NCI-H2171 treated with DMSO at 0.1 percent for 48 hours (cell line): ENCODE measurements at places on chromosomes 1 and 21.

DNA sequence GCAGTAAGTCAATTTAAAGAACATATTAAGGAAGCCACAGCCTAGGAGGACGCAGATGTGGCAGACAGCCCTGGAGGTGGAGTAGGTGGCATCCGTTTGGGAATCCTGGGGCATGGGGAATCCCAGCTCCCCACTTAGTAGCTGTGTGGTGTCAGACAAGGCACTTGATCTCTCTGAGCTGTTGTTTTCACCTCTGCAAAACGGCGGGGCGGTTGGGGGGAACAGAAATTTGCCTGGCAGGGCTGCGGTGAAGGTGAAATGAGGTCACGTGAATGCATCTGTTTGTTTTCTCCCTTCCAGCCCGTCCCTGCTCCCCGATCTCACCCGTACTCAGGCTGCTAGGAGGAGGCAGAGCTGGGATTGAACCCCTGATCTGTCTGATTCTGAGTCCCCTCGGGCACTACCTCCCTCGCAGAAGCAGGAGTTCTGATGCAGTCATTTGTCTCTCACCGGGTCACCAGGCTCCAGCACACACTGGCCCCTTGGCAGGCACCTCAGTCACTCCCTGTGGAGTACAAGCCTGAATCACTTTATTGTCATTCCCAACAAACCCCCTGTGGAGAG lies 2.2 kb upstream of the LAPTM5 start:
- DNase-seq = no peak

GRCh38 chr1:62237950-62238374 lies 43.3 kb downstream of the L1TD1 start:
- no peak for DNase-seq

- peak; percentile 52 for DNase-seq
Observed at GRCh38 chr1:219174460-219175211, 958 bp downstream of the LYPLAL1 start.

GRCh38 chr1:209895709-209896108 lies 42.3 kb upstream of the SYT14 start:
- no peak for DNase-seq

- no peak for DNase-seq
Observed at GRCh38 chr21:46038871-46039397, 57.4 kb downstream of the COL6A1 start.

- no peak for DNase-seq
Observed at GRCh38 chr1:178684542-178685000, 40.5 kb upstream of the RALGPS2 start.

DNA sequence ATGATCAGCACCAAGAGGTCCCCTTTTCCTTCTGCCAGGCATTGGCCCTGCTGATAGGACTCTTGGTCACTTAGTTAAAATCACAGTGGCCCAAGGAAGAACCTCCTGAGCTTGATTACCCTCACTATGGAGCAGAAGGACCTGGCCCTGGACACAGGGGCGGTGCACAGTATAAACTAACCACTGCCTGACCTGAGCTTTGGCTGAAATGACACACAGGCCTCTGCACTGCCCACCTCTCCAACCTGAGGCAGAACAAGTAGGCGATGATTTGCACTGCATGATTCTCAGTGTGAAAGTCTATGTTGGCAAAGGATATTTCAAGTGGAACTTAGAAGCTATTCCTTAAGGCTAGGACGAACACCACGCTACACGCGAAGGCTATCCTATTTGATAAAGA lies 48.5 kb downstream of the CAPN2 start:
- DNase-seq = no peak

- DNase-seq = no peak
Observed at GRCh38 chr21:45836268-45836655, 145.3 kb upstream of the COL6A1 start.

DNA sequence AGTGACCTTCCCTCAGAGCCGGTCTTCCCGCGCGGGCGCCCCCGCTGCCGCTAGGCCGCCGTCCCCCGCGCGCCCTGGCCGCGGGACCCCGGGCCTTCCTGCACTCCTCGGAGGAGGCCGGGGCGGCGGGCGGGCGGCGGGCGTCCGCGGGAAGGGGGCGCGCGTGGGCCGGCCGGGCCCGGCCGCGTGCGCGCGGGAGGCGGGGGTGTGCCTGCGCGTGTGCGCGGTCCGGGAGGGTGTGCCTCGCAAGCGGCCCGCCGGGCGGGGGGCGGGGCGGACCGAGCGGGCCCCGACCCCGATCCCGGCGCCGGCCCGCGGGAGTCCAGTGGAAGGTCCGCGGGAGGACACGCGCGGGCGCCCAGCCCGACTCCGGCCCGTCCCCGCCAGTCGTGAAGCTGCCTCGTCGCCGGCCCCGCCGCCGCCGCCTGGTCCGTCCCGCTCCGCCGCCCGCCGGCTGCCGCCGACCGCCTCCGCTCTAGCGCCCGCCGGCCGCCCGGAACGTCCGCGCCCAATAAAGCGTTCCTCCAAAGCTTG lies 438 bp downstream of the MRPS6 start:
- no peak for DNase-seq

GRCh38 chr1:107748531-107748930 lies 216.4 kb downstream of the VAV3 start:
- DNase-seq = peak; percentile 64

DNA sequence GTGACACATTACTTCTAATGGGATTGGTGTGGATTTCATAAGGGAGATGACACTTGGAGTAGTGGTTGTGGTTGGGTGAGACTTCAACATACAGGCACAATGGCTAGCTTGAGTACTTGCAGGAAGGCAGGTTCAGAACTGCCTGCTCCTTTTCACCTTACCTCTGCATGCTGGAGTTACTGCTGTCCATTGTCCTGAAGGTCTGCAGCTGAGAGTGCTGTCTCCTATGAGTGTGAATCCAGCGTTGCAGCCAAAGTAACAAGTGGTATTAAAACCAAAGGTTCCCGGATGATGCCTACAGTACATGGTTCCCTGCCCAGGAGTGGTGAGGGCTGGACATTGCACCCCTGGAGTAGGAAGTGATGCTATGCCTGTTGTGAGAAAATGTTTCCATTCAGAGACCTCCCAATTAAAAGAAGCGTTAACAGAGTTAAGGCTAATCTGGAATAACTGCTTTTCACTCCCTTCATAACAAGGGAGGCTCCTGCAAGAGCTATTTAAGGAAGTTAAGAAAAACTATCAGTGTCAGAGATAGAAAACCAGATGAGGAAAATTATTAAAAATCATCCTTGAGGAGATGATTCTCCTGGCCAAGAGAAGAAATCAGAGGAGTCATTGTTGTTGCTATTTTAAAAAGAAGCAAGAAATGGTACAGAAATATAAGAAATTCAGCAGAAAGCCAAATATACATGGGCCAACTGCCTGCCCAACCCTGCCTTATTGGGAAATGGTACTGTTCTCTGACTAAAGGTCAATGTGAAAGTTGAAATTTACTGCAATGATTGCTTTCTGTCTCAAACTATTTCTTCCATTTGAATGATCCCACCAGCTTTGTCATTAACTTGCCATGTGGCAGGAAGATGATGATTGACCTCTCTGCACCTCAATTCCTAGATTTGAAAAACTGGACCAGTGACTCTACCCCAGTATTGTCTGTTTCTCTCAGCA lies 9.8 kb upstream of the F5 start:
- DNase-seq = no peak

- DNase-seq = no peak
Observed at GRCh38 chr1:73789965-73790364, 408.0 kb downstream of the LRRIQ3 start.

DNA sequence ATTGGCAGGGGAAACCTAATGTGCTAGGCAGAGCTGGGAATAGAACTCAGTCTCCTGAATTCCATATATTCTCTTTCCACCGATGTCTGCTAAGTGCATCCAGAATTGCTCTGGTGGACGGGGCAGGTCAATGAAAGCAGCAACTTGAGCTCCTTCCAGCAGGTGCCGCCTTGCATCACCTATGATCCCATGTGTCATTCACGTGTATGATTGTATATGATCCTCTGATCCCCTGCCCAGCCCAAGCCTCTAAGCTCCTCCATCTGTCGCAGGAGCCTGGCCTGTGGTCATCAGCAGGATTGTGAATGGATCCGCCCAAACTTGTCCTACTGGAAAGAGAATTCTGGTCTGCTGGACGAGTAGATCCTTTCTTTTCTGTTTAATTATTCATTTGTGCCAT lies 13.1 kb downstream of the ACTA1 start:
- DNase-seq = peak; percentile 36

GRCh38 chr1:41739061-41739955 lies 179.4 kb downstream of the HIVEP3 start:
- peak; percentile 52 for DNase-seq

DNA sequence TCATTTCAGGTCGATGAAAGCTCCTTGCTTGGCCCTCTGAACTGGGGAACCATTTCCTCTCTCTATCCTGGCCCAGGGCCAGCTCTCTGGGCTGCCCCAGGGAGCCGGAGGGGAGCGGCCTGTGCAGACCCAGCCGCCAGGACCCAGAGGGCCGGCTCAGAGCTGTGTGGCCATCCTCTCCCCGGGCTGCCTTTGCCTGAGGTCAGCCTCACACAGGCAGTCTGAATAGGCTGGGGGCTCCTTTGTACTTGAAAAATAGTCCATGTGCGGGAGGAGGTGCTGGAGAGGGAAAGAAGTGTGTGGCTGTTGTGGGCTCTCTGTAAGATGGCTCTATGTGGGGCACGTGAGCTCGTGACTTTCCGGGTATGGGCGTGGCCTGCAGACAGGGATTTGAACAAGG lies 275.1 kb upstream of the VAMP3 start:
- no peak for DNase-seq

GRCh38 chr1:23477359-23478144 lies 6.4 kb downstream of the ASAP3 start:
- no peak for DNase-seq

- no peak for DNase-seq
Observed at GRCh38 chr1:963301-963651, 2.9 kb downstream of the KLHL17 start.

DNA sequence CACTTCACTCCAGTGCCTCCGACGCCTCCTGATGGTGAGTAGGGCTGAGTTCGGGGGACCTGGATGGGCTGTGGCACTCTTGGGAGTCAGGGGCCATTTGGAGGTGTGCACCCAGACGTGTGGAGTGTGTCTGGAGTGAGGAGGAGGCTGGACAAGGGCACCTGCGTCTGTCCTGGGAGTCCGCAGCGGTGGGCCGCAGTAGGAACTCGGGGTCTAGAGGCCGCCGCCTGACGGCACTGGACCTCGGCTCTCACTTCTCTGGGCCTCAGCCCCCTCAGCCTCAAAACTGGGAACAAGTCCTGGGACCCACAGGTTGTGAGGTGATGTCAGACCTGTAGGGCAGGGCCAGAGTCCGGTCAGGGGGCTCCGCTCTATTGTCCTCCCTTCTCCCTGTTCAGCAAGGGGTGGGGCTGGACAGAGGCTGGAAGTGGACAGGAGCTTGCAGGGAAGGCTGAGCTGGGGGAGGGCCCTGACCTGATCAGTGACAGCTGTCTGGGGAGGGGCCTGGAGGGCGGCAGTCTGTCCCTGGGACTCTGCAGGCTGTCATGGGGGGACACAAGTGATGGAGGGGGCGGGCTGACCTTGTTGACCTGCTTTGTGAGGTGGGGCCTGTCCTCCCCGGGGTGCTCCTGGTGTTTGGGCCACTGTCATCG lies 15.5 kb downstream of the AGRN start:
- DNase-seq = no peak

DNA sequence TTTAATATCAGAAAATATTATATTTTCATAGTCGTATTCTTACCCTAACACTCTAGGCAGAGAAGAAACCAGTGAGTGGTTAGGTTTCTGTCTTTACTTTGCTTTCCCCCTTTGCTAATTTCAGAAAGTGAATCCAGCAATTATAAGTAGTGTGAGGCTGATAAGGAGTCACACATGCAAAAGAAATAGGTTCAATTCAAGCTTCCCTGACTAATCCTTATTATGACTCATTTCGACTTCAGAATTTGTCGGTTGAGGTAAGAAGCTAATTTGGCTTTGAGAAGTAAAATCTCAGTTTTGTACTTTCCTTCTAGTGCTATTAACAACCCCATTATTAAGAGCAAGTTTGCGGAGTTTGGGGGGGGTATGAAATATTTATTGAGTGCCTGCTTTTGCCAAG lies 22.4 kb downstream of the ESRRG start:
- no peak for DNase-seq

GRCh38 chr1:152795686-152796085 lies 835 bp upstream of the LCE1D start:
- DNase-seq = no peak

DNA sequence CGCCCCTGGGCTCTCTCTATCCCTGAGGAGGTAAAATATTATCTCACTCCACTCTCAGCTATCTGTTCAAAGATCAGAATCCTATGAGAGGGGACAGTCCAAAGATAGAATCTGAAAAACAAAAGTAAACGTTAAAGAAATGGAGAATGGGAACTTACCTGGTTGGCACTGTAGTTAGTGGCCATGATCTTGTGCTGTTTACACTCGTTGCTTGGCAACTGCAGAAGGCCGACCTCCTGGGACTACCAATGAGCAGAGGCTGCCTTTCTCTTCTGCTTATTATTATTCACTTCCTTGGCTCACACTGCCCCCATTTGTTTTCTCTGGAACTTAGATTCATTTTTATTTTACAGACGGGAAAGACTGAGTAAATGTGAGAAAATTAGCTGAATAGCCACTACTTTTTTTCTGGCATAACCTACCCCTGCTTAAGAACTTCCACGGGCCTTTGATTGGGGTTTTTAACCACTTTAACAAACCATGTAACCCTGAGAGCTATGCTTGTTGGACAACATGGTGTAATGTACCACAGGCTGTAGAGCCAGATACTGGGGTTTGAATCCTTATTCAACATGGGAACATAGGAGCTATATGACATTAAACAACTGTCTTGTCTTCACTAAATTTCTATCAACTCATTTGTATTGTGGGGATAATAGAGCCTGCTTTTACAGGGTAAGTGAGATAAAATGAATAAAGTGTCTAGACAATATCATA lies at the start of gene CFAP126:
CFAP126 (minus strand) TSS at position 193 of the 717 bp plus-strand sequence; CDS start at position 185, 8 bp downstream.
- DNase-seq = peak; percentile 78

DNA sequence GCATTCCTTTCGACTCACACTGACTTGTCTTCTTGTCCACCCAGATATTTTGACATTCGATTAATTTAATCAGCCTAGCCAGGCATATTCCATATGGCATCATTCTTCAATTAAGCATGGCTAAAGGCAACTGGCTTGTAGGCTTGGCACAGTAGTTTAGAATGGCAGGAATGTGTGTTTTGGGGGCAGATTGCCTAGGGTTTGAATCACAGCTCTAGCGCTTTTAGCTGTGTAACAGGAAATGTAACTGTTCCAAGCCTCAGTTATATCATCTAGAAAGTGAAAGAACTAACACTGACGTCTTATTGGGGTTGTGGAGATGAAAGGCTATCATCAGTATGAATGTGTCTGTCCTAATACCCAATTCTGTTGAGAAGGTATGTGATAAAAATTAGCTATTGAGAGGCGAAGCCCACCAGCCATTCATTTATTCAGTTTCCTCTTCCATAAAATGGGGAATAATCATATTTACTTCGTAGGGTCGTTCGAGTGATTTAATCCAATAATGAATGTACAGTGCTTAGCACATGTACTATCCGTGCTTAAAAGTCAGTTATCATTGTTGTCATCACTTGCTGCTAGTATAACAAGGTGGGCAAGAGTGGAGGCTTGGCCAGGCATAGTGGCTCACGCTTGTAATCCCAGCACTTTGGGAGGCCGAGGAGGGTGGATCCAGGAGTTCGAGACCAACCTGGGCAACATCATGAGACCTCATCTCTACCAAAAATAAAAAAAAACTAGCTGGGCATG lies 41.6 kb upstream of the GRHL3 start:
- DNase-seq = no peak
